ENCODE measurements at places on chromosomes 2 and 18. TPM values are rescaled to one million over a fixed set of nuclear protein-coding genes. Genes with fewer than 3 reads are reported as not detected.

DNA sequence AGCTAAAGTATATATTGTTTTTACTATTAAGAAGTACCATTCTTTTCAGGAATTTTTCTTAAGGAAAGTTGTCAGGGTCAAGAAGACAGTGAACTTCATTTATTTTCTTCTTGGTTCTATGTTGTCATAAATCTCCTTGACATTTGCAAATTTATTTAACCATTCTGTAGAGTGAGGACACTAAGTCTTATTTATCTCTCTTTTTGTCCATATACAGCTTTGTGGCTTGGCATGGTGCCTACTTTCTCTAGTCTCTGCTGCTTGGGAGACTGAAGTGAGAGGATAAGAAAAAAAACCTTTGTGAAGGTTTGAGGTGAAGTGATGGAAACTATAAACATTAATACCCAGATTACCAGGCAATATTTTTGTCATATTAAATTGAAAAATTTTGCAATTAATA lies 1389.4 kb downstream of the SUCLG1 start:
- no peak for DNase-seq

DNA sequence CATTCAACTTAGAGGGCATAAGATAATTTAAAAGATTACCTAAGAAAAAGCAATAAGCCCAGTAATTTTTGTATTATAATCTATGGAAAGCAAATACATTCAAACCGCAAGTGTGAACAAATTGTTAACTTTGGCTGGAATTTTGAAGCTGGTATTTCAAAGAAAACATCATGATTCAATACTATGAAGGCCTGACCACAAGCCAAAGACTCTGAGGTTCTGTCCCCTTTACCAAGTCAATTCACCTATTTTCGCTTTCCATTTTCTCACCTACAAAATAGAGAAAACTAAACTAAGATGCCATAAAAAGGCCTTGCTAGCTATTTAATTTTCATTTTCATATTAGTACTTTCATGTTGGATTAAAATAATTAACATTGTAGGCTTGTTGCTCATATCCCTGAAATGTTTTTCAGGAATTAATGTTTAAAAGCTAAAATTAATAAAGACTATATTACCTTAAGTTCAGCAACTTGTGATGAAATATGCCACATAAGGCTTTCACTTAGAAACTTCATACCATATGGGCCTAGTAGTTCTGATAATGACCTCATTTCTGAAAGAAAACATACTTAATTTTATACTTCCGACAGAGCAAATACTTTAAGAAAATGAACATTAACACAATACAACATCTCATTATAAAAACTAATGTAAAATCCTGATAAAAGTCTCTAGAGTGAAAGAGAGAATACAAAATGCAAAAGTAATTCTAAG lies 85.7 kb upstream of the FRZB start:
- DNase-seq, result no peak

DNA sequence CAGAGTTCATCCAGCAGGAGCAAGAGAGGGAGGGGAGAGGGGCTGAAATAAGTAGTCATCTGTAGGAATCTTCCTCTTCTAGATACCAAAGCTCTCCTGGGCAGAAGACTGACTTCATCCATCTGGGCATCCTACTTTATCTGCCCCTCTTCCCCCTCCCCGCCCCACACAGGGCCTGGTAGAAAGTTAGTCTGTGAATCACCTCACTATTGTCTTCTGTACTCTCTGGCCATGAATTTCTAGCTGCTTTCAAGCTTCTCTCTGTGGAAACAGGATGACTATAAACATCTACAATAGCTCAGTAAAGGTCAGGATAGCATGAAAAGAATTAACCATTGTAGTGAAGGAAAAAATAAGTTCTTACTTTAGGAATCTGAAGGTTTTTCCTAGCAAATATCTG lies 47.7 kb upstream of the RNU4ATAC start:
- no peak for DNase-seq

DNA sequence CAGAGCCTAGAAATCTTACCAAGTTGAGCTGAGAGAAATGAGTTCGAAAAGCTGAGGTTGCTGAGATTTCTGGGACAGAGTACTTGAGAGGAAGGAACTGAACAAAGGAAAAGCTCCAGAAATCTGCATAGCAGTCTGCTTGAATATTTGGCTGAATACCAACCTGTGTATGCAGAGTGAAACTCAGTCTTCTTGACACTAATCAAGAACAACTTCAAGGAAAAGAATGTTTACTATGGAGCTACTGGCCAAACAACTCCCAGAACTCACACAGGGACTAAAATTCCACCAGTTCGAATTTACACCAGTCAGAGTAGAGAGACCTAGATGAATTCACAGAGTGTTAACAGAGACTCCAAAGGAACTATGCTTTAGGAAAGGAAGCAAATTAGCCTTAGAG lies 66.5 kb downstream of the USP37 start:
- DNase-seq, result peak; percentile 14

GRCh38 chr2:85961754-85962153 lies 73.0 kb upstream of the ST3GAL5 start:
- no peak for DNase-seq

- no peak for DNase-seq
Observed at GRCh38 chr2:54772110-54772509, 48.6 kb downstream of the EML6 start.

GRCh38 chr2:234463626-234464290 lies 33.1 kb downstream of the ARL4C start:
- DNase-seq, result no peak

GRCh38 chr2:240463866-240464481 lies 28.5 kb downstream of the GPC1 start:
- no peak for DNase-seq

- no peak for DNase-seq
Observed at GRCh38 chr2:19114754-19115231, 243.6 kb downstream of the OSR1 start.

DNA sequence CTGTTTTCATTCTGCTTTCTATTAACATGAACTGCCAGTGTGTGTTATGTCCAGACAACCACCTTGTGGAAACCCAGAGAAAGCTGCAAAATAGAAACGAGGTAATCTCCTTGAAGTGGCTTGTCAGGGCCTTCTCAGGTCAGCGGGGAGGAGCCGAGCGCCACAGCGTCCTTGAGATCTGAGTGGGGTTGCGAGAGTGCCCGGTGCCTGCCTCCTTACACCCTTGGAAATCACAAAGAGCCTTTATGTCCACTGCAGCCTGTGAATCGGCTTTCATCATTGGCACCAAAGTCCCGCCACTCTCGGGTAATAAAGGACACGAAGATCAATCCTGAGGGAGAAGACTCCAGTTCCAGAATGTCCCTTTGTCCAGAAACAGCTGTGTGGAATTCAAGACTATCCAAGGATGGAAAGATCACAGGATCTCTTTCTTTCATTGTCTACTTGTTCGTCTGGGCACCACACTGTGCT lies 135.2 kb downstream of the HRH4 start:
- no peak for DNase-seq

- DNase-seq, result no peak
Observed at GRCh38 chr2:151159109-151159662, 102.5 kb downstream of the RBM43 start.

DNA sequence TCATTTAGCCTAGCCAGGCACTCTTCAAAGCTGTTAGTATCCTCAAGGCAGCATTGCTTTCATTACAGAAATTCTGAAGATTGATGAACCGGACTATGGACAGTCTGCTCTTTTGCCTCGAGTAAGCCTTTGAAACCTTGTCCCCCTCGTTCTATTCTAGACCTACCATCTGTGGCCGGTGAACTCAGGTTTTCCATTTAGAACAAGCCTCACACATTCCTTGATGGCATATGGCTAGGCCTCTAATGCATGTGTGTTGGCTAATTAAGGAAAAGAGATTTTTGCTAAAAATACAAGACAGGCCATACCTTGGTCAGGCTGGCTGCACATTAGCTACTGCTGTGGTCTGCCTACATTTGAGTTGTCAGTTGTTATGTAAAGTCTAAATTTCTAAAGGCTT lies 111.8 kb downstream of the CERS6 start:
- DNase-seq, result no peak

- DNase-seq, result no peak
Observed at GRCh38 chr2:42223067-42223854, 54.1 kb downstream of the EML4 start.

- no peak for DNase-seq
Observed at GRCh38 chr2:66683599-66683998, 248.7 kb downstream of the MEIS1 start.

GRCh38 chr2:72562451-72563153 lies 263.2 kb downstream of the EXOC6B start:
- DNase-seq, result no peak

DNA sequence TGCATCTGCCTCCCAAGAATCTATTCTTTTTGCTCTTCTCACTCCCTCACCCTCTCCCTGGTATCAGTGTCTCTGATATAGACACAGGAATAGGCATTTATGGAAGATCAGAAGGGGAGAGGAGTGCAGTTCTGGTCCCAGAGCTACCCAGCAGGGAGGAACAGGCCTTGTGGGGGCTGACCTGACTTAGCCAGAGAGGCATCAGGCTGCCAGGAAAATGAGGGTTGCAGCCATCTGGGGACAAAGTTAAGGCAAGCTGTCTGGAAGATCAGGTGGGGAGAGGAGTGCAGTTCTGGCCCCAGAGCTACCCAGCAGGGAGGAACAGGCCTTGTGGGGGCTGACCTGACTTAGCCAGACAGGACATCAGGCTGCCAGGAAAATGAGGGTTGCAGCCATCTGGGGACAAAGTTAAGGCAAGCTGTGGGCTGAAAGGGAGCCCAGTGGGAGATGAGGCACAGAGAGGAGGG lies 69.9 kb upstream of the HK2 start:
- DNase-seq, result no peak

DNA sequence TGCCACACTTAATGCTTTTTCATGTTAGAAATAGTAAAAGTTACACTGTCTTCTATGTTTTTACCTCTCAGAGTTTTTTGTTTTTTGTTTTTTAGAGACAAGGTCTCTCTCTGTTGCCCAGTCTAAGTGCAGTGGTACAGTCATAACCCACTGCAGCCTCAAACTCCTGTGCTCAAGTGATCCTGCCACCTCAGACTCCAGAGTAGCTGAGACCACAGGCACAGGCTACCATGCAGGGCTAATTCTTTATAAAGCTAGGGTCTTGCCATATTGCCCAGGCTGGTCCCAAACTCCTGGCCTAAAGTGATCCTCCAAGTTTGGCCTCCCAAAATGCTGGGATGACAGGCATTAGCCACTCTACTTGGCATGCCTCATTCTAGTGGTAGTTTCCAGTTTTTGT lies 33.1 kb downstream of the GLS start:
- no peak for DNase-seq

DNA sequence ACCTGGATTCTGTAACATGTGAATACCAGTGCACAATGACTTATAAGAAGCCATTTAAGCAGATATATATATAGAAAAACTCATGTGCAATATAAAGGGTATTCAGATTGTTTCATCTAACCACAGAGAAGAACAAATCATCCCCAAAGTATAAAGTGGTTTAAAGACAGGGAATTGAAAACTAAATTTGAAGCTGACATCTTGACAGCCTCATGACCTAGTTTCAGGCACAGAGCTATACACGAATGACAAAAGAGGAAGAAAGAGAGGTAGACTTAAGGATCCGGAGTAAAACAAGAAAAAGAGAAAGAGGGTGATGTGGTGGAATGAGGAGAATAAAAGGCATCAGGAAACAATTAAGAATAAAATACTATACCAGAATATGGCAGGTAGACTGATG lies 194.5 kb downstream of the EPHA4 start:
- no peak for DNase-seq

DNA sequence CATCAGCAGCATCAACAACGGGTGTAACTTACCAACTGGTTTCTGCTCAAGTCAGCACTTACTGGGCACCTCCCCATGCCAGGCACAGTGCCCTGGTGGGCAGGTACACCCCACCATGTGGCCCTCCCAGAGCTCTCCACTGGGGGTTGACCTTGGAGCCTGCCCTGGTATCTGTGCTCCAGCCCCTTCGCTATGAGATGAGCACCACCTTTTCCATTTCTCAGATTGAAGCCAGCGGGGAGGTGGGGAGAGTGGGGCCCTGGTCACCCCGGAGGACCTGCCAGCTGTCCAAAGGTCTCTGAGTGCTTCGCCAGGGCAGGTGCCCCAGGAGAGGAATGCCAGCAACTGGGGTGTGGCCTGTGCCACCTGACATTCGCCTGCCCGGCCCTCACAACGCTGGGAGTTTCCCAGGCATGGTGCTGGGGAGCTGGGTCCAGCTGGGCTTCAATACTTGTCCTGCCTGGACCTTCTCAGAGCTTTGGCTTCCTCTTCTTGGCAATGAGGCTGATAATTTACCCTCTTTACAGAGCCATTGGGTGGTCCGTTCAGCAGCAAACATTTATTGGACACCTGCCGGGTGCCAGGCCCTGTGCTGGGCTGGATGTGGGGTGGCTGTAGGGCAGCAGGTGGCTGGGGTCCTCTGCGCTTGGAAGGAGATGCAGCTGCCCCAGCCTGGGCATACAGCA lies 5.9 kb upstream of the ZAP70 start:
- no peak for DNase-seq

DNA sequence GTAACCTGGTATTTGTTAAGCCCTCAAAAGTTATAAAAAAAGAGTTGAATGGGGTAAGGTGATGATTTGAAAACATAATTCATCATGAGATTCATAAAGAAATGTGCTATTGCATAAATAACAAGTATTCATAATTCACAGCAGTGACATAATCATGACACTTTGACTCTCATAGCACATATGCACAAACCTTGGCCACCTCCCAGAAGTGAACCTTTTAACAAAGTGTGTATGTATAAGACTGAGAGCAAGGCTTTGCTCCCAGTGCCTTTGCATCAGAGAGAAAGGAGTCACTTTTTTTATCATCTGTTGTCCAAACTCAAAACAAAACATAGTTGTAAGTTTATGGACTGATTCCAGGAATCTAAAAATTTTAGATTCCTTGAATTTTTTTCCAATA lies 15.0 kb upstream of the HTR2B start:
- no peak for DNase-seq

DNA sequence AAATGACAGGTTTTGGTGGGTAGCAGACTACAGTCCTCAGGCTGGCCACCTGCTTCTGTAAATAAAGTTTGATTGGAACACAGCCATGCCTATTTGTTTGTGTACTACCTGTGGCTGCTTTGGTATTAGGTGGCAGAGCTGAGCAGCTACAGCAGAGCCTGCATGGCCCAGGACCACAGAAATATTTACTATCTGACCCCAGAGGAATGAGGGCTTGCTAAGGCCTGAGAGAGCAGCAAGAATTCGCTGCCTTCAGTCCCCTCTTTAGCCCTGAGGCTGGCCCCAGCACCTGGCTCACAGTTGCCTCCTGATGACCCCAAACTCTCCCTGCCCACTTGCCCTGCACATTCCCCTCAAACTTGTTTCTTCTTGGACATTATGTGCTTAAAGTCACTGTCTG lies 32.5 kb downstream of the POLR1A start:
- DNase-seq, result no peak

FBXO36 gene
- 3.4 TPM for polyA plus RNA-seq

RESP18 gene
- not detected for polyA plus RNA-seq

NAT8 gene
- polyA plus RNA-seq, result 0.33 TPM

SIX3 gene
- not detected for polyA plus RNA-seq

CAPN13 gene
- polyA plus RNA-seq, result not detected

TMEM247 gene
- polyA plus RNA-seq, result not detected

TACR1 gene
- polyA plus RNA-seq, result 0.20 TPM

DNAJC10 gene
- polyA plus RNA-seq, result 66.2 TPM

CBLN2 gene
- polyA plus RNA-seq, result 0.16 TPM

RFX8 gene
- not detected for polyA plus RNA-seq

SLC16A14 gene
- polyA plus RNA-seq, result 3.1 TPM

FOXI3 gene
- polyA plus RNA-seq, result 0.08 TPM

GDF7 gene
- 0.53 TPM for polyA plus RNA-seq

Measured in muscle of arm (tissue), 14 donors.